ENCODE measurements at places on chromosomes 12 and 14.

DNA sequence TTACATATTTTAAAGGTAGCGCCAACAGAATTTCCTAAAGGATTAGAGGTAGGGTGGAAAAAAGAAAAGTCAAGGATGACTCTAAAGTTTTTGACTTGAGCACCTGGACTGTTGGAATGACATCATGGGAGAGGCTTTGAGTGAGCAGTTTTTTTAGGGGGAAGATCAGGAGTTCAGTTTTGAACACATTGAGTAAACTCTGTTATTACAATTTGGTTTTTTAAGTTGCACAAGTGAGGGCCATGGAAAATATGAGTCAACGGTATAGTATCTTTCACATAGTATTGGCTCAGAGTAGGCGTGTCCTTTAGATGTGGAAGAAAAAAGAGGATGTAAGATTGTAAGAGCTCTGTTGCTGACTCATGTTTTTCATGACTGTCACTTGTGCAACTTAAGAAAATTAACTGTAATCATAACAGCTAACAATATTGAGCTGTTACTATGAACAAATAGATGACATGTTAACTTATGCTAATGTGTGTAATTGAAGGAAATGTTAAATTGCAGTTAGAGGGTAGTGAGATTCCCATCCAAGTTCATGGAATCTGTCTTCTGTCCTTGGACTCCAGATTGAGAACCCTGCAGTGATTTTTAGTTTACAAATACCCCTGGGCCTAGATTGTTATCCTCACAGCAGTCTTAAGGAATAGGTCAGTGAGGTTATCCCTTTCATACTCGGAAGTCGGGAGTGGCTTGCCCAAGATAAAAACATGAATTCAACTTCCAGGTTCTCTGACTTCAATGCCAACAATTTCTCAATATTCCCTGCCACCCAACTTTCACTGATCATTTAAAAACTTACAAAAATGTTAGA is 48.2 kb upstream of the ATP2B1 start:
- peak; percentile 100 for DNase-seq

DNA sequence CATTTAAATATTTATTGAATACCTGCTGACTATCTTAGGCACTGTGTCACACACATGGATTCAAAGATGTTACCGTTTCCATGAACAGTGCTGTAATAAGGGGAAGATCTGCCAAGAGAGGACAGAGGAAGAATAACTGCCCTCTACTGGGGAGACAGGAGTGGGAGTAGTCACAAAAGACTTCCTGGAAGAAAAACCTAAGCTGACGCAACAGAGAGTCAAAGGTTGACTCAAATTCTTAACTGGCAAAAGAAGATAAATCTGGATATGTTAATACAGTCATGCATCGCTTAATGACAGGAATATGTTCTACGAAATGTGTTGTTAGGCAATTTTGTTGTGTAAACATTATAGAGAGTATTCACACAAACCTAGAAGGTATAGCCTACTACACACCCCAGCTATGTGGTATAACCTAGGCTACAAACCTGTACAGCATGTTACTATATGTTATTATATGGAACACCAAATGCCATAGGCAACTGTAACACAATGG is 51.5 kb downstream of the DCAF5 start:
- no peak for DNase-seq

DNA sequence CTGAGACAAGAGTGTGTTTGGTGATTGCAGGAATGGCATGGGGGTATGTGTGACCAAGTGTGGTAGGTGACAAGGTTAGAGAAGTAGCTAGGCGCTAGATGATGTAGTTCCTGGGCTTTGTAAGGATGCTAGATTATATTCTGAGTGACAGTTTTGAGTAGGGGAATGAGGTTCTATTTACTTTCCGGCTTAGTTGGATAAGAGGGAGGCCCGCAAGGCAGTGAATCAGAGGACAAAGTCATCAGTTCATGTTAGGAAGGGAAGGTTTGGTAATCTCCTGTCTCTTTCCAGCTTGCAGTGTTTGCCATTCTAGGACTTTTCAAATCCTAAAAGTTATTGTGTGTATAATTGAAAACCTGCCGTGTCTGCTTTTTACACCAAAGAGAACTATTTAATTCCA is 45.0 kb downstream of the CFAP54 start:
- no peak for DNase-seq

GRCh38 chr12:53353257-53353655 is 17.1 kb upstream of the SP7 start:
- DNase-seq, result no peak

- DNase-seq, result no peak
Observed at GRCh38 chr12:120010661-120011230, 21.7 kb downstream of the BICDL1 start.

DNA sequence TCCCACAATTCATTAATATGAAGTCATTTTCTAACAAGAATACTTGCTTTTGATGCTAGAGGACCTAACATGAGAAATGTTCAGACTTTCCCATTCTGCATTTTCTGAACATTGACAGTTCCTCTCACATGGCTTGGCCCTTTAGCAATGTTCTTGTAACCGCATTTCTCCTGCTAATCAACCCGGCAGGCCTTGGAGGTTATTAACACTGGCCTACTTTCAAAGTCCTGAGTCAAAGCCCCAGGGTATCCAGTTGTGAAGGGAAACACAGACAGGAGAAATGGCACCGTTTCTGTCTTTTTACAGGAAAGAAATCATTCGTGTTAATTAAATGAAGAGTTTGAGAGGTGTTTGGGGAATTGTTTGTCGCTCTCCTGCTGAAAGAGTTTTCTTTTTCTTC is 446.5 kb upstream of the MIS18BP1 start:
- no peak for DNase-seq

DNA sequence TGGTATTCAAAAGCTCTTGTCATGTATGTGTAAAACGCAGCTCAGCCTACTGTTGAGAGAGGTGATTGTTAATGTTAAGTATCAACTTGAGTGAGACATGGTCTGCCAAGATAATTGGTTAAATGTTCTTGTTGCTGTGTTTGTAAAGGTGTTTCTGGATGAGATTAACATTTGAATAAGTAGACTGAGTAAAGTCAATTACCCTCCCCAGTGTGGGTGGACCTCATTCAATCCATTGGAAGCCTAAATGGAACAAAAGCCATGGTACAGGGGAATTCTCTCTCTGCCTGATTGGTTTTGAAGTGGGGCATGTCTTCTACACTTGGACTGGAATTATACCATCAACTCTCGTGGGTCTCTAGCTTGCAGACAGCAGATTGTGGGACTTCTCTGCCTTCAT is 63.8 kb upstream of the RERGL start:
- DNase-seq, result no peak

DNA sequence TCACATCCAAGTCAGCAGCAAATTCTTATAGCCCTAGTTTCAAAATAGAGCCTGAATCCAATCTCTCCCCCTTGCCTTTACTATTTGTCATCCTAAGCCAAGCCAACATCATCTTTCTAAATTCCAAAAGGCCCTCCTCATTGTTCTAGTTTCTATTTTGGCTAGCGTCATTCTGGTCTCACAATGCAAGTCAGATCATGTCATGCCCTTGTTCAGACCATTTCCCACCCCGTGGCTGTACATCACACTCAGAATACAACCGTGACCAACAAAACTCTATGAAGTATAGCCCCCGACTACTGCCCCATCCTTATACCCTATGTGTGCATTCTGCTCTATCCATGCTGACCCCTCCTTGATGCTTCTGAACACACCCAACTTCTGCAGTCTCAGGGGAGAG is 12.3 kb upstream of the GNG2 start:
- no peak for DNase-seq

- DNase-seq, result no peak
Observed at GRCh38 chr12:62846491-62846890, 88.5 kb downstream of the PPM1H start.

DNA sequence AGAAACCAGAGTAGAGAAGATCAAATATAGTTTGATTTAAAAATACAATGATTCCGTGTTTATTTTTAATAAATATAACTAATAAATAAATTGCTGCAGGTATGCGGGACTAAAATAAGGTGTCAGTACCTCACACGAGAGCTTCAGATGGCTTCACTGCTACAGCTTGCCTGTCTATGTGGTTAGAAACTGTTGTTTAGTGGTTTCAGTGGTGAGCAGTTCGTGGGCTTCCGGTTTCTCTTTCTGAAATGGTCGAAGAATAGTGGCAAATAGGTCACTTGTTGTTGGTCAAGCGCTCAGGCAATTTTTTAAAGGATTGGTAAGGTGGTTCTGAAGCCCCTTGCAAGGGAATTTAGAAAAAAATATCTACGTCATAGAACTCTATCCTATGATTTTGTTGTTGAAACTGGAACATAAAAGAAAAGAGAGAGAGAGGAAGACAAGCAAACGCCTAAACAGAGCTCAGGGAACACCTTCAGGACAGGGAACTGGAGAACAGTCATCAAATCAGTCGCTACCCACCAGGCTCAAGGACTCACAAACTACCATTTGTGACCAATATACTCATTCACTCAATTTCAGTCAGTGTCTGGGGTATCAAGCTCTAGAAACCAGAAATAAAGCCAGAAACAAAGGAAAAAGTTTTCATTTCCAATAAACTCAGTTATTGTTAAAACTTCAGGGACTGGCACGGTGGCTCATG is 31.3 kb downstream of the GABARAPL1 start:
- DNase-seq, result no peak

GRCh38 chr12:130132831-130133511 is 29.3 kb upstream of the FZD10 start:
- DNase-seq, result no peak

GRCh38 chr12:91103624-91104023 is 7.7 kb downstream of the LUM start:
- DNase-seq, result no peak

- DNase-seq, result no peak
Observed at GRCh38 chr12:57631566-57632072, 1.4 kb downstream of the B4GALNT1 start.

DNA sequence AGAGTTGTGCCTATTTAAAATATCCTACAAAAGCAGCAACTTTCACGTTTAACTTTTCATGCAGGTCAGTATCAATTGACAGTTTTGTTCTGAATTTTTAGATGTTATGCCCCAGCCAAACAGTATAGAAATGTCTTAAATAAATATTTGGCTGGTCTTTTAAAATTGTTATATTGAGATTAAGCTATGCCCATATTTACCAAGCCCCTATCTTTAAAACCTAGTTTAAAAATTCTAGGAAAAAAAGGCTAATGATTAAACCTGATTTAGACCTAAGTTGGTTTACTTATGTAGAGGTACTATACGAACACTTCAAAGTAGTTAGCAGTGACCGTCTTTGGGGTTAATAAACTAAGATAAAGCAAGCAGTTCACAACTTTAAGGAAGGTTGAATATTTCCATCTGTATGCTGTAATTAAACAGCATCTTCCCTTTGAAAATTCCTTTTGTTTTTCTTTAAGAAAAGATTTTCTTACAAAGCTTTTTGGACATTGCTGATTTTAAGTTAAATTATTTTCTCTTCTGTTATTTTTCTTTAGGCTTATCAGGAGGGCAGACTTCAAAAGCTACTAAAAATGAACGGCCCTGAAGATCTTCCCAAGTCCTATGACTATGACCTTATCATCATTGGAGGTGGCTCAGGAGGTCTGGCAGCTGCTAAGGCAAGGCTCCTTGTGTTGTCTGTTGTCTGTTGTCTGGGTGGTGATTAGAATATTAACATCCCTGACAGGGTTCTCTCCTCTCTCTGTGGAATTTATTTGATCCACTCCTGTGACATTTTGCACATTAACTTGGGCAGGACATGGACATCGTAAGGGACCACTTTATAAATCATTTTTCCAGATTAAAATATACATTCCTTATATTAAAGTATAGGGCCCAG is 7.5 kb downstream of the EID3 start:
- DNase-seq, result no peak

GRCh38 chr14:94752591-94753436 is 17.1 kb downstream of the GSC start:
- DNase-seq, result no peak

DNA sequence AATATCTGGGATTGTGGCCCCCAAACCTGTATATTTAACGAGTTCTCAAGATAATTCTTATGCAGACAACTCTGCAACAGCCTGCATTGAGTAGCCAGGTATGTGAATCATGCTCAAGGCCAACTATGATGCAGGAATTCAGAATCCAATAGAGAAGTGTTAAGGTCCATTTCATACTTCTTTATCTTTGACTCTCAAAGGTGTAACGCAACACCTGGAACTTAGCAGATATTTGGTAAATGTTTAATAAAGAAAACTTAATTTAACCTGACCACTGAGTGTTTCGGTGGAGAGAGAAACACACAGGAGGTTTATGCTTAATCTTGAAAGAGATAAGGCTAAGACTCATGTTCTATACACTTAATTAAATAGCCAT is 156.5 kb upstream of the PLEKHG7 start:
- DNase-seq, result no peak

DNA sequence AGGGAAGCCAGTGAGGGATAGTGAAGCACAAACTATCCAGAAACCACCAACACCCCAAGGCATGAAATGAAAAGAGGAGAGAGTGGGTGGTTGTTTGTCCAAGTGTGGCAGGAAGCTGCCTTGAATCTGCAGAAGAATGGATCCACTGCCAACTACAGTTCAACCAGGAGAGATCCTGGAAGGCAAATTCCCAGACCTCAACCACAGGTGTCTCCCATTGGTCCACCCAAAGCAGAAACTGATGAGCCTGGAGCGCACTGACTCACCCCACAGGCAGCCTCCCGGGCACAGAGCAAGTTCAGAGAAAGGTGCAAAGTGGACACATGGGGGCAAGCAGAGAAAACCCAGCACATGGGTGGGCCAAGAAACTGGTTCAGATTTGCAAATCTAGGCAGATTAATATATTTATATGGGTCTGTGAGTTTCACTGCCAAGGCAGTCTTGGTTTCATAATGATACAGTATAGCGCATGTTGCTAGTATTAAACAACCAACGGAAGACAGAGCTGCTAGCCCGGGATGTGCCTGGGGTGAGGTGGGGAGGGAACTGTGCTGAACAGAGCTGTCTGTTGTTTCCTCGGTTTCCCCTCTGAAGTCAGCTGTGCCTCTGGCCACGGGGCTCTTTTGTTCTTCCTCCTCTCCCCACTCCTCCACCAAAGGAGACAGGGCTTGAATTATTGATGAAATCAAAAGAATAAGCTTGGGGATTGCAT is 416.2 kb upstream of the CCDC196 start:
- no peak for DNase-seq

- DNase-seq, result no peak
Observed at GRCh38 chr12:14454098-14454907, 88.8 kb downstream of the ATF7IP start.

DNA sequence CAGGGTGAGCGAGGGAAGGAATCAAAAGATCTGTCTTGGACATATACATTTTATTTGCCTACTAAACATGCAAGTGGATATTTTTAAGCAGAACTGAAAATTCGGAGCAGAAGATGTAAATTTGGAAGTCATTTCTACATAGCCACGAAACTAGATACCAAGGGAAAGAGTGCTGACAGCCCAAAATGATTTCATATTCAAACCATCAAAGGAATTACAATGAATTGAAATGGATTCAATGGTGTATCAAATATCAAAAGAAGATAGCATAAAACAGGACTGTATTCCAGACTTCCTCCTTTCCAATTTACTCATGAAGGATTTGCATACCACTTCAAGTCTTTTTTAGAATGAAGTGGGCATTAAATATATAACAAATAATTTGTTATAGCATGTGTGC is 313.5 kb upstream of the KITLG start:
- no peak for DNase-seq

- DNase-seq, result no peak
Observed at GRCh38 chr14:35940291-35940690, 114.2 kb downstream of the BRMS1L start.

Data from SIG-M5 (cell line).